ENCODE measurements at places on chromosomes 6 and 20.

GRCh38 chr6:43907789-43908472, 137.9 kb downstream of the VEGFA start:
- no peak for DNase-seq

DNA sequence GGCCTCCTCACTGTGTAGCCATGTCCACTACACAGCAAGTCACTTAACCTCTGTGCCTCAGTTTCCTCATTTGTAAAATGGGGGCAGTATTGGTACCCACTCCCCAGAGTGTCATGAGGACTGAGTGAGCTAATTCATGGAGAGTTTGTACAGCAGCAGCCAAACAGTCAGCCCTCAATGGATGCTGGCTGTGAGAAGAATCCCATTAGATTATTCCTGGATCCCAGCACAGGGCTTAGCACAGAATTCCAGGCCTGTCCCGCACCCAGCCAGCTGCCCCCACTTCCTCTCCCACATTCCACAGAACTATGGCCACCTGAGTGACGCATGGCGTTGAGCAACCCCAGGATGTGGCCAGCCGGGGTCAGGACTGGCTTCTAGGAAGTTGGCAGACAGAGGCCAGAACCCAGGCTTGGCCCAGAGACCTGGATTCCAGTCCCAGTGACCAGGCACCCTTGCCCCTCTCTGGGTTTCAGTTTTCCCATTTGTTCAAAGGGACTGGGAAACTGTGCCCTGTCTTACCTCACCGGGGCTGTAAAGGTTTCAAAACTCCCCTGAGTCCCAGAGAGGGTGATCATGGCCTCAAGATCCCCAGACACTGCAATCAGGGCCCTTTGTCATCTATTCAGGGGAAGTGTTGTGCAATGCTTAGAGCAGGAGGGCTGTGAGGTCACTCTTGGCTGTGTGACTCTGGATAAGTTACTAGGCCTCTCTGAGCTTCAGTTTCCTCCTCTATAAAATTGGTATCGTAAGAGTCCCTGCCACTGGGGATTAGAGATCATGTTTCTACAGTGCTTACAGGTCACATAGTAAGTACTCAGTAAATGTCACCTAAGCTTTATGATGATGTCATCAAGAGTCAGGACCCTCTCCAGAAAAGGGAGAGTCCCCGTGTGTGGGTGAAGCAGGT, 3.0 kb upstream of the TGM2 start:
- no peak for DNase-seq

DNA sequence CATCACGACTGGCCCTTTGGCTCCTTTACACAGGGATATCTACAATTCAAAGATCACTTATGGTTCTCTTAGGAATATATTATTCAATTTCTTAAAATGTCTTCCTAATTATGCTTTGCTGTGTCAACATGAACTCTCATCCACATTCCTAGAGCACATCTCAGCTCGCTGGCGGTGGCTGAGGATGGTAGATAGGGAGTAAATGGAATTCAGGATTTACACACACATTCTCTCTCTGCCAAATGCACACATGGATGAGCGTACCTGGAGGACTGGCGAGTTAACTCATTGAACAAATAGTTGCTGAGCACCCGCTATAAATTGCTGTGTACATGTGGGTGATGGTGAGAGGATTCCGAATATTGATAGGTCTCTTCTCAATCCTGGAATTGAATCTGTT, 4.8 kb upstream of the MRPS10 start:
- no peak for DNase-seq

GRCh38 chr6:14621518-14621917, 503.9 kb downstream of the CD83 start:
- DNase-seq = no peak

GRCh38 chr6:7424058-7424457, 34.5 kb downstream of the RIOK1 start:
- DNase-seq = no peak

GRCh38 chr6:170464524-170464979, 88.6 kb downstream of the PSMB1 start:
- DNase-seq = no peak

GRCh38 chr6:92126983-92127382, 1292.4 kb downstream of the EPHA7 start:
- no peak for DNase-seq

DNA sequence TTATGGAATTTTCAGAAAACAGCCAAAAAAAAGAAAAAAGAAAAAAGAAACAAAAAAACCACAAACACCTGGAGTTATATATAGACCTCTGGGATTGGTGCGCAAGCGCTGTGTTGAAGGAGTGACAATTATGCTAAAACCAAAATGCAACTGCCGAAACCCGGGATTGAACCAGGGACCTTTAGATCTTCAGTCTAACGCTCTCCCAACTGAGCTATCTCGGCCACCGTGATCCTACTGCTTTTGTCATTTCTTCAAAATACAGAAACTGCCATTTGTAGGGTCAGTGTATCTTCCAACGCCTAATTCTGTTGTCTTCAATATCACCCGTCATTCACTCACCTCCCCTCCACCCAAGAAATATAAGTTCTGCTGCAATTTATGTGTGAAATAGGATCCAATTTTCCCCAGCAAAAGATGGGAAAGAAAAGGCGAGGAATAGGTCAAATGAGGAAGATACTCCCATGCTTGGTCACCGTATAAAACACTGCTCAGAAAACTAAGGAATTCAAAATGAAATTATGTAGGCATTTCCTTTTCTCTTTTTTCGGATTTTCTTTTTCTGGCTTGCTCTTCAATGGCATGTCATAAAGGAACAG, 116.0 kb downstream of the TRIM27 start:
- no peak for DNase-seq

- DNase-seq = no peak
Measured at GRCh38 chr20:62561948-62562347, 80.4 kb upstream of the SLCO4A1 start.

GRCh38 chr6:123745895-123746294, 57.8 kb upstream of the NKAIN2 start:
- DNase-seq = no peak

GRCh38 chr6:26536571-26537159, 1.5 kb upstream of the HMGN4 start:
- DNase-seq = peak; percentile 43

DNA sequence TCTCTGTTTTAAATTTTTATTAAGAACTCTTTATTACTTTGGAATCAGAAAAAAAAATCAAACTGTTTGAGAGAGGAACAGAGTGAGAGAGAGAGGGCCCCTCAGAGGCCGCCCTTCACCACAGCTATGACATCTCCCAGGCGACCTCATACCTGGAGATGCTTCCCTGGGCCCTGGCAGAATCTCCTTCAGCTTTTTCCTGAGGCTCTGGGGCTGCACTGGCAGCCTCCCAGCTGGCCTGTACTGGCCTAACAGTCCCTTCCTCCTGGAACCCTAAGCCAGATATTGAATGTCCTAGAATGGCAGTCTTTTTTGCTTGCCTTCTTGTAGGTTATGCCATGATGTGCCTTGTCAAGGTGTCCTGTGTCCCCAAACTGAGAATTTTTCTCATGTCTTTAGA, 13.7 kb downstream of the ABHD12 start:
- no peak for DNase-seq

GRCh38 chr6:34990971-34991560, 102.0 kb downstream of the ANKS1A start:
- DNase-seq = no peak

GRCh38 chr20:47533518-47534062, 31.9 kb downstream of the NCOA3 start:
- DNase-seq = no peak

DNA sequence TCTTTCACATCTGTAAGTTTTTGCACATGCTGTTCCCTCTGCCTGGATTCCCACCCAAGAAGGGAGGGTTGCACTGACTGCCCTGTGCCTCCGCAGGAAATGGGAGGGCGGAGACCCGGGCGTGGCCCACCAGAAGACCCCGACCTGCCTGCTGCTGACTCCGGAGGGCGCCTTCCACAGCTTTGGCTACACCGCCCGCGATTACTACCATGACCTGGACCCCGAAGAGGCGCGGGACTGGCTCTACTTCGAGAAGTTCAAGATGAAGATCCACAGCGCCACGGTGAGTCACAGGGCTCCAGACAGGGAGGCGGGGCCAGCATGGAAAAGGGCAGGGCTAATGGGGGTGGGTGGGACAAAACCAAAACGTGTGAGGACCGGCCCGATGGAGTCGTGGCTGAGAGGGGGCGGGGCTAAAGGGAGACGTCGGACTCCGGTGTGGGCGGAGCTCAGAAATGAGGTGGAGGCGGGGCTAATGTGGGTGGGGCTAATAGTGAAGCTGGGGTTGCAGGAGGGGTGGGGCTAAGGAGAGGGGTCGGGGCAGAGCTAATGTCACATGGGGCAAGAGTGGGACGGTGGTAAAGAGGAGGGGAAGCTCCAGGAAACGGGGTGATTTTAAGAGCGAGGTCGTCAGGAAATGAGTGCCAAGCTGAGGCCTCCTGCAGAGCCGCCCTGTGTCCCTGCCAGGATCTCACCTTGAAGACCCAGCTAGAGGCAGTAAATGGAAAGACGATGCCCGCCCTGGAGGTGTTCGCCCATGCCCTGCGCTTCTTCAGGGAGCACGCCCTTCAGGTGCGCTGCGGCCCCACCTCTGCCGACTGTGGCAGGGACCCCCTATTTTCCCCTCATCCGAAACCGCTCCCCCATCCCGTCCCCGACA, 12.6 kb downstream of the HSPA12B start:
- peak; percentile 78 for DNase-seq

DNA sequence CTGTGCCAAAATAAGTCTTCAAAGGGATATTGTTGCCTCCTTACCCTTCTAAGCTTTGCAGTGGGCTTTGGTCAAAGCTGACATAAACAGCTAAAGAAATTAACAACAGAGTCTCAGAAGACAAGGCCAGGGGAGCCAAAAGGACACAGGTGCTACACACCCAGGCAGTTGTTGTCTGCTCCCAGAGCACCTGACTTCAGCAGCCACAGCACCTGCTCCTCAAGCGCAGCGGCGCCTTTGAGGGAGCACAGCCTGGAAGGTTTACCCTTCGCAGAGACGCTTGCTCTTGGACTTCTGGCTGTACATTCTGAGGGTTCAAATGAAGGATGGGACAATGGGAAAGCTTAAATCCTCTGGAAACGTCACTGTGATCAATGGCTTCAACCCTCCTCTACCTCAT, 16.6 kb downstream of the B4GALT5 start:
- no peak for DNase-seq

GRCh38 chr6:5981126-5982026, 25.3 kb downstream of the NRN1 start:
- DNase-seq = no peak

- no peak for DNase-seq
Measured at GRCh38 chr6:72363844-72364740, 257.8 kb upstream of the KCNQ5 start.

- DNase-seq = no peak
Measured at GRCh38 chr6:111841822-111842221, 31.4 kb downstream of the FYN start.

- DNase-seq = no peak
Measured at GRCh38 chr6:2274981-2275891, 29.8 kb upstream of the GMDS start.

DNA sequence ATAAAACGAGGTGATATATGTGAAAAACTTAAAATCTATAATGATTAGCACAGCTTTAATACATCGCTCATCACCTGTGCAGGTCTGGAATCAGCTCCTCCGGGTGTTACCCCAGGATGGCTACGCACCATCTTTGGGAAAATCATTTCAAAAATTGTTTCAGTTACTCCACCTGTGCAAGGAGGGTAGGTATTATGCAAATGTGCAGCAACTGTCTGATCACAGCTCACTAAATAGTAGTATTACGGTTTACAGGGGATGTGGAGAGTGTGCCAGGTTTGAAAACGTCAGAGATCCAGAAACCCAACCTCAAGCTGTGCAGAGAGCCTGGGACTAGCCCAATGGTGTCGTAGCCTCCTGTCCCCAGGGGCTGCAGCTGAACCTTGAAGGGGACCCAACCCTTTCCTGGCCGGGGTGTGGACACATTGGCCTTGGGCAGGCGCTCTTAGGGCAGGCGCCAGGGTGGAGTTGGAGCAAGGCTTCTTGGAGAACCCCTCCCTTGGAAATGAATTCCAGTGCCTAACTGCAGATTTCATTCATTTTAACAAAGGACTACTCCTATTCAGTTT, 24.2 kb upstream of the SGK1 start:
- no peak for DNase-seq

GRCh38 chr20:51628533-51629398, 86.2 kb upstream of the NFATC2 start:
- no peak for DNase-seq

GRCh38 chr6:151512481-151512880, 18.7 kb downstream of the CCDC170 start:
- DNase-seq = no peak

GRCh38 chr20:17969884-17970409, 1.1 kb downstream of the MGME1 start:
- no peak for DNase-seq

GRCh38 chr6:136524339-136524935, 25.8 kb downstream of the MAP7 start:
- DNase-seq = no peak

- no peak for DNase-seq
Measured at GRCh38 chr20:43440531-43440930, 17.2 kb upstream of the SRSF6 start.

GRCh38 chr6:5208057-5208456, 52.7 kb downstream of the LYRM4 start:
- no peak for DNase-seq

- DNase-seq = no peak
Measured at GRCh38 chr6:167758309-167759023, 68.2 kb upstream of the AFDN start.

DNA sequence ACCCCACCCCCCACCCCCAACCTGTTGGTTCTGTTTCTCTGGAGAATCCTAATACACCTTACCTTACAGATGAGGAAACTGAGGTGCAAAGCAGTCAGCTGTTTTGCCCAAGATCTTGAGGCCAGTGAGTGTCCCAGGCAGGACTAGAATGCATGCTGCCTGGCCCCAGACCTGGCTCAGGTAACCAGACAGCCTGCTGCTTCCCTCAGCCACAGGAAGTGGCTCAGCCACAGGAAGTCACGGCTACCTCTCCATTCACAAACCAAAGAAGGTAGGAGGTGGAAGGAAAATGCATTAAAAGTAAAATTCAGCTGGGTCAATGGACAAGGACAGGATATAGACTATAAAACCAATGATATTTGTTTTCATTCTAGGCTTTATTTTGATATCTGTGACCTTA, 517.6 kb downstream of the CD83 start:
- no peak for DNase-seq

- DNase-seq = no peak
Measured at GRCh38 chr20:24148372-24148771, 159.8 kb upstream of the GGTLC1 start.

GRCh38 chr6:34323300-34323699, 69.2 kb downstream of the NUDT3 start:
- no peak for DNase-seq

DNA sequence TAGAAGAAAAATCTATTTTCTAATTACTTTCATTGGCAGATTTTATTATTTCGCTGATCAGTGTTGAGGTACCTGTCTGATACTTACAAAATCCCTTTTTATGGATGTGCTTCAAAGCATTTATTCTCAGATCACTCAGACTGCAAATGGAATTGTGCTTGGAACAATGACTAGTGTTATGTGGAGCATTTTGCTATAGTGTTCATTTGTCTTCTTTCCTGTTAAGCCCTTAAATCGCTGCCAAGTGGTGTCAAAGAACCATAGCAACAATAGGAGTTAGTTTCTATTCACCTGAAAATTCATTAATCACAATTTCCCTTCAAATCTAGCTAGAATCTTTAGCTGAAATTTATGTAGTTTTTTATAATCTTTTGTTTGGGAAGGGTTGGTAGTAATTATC, 29.8 kb downstream of the SMPDL3A start:
- DNase-seq = no peak
